Activated effector memory CD4-positive, alpha-beta T cell treated with Interleukin-2 at 50 U/mL for 16 hours (primary cell): ENCODE measurements at places on chromosomes 12 and 14.

- DNase-seq, result no peak
Measured at GRCh38 chr12:114757684-114758325, 73.8 kb upstream of the TBX3 start.

- no peak for DNase-seq
Measured at GRCh38 chr12:31003861-31004640, 69.6 kb upstream of the DDX11 start.

DNA sequence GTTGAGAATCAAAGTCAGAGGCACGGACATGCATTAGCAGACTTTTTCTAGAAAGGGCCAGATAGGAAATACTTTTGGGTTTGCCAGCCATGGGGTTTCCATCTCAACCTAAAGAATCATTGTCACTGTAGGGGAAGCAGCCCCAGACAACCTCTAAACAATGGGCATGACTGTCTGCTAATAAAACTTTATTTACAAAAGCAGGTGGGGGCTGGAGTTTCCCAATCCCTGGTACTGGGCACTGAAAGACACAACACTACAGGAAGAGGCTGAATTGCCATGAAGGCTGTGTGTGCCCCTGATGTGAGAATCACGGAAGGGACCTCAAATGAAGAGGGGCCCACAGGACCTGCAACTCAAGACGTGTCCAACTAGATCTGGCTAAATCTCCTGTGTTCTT is 62.0 kb upstream of the GPR68 start:
- DNase-seq, result no peak

- no peak for DNase-seq
Measured at GRCh38 chr12:57166971-57167371, 19.6 kb upstream of the LRP1-AS start.

- DNase-seq, result no peak
Measured at GRCh38 chr12:106118-106591, 39.6 kb downstream of the IQSEC3 start.

- no peak for DNase-seq
Measured at GRCh38 chr12:114952573-114953271, 268.7 kb upstream of the TBX3 start.

DNA sequence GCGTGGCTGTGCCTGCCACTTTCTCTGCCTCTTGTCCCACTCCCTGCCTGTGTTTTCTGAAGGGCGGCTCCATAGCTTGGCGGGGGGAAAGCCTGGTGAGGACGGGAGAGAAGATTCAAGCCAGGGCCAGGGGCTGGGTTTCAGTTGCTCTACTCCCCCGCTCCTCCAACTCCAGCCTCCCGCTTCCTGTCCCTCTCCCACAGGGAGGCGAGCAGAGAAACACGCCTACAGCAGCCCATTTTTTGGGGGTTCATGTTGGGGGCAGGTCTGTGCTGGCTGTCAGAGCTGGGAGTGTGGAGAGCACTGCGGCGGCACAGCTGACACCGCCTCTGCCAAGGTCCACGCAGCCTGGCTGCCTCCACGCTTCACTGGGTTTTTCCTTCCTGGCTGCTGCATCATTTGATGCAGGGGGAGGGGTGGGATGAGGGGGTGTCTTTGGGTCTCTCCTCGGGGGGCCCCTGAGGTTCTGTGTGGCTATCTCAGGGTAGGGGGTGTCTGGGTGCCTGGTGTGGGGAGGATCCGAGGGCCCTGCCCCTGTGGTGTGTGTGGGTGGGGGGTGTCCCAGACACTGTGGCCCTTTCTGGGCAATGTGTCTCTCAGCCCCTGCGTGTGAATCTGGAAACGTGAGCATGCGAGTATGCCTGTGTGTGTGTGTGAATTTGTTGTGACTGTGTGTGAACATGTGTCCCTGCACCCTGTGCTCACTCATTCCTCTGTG is 10.7 kb upstream of the KRT80 start:
- DNase-seq, result no peak

DNA sequence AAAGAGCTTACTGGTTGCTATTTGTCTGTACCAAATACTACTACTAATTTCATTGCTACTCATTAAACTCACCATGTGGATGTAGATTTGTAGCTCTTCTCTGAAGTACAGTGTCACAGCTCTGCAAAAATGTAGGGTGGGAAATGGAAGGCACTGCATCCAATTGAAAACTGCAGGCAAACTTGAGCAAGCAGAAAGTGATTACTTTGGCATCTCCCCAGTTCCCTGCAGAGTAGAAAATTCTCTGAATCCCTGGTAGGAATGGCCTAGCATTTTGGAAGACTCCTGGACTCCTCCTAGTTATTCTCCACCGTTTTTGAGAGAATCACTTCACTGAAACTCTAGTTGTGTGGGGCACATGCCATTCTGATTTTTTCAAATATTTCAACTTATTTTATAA is 239.1 kb downstream of the DIO2 start:
- no peak for DNase-seq

DNA sequence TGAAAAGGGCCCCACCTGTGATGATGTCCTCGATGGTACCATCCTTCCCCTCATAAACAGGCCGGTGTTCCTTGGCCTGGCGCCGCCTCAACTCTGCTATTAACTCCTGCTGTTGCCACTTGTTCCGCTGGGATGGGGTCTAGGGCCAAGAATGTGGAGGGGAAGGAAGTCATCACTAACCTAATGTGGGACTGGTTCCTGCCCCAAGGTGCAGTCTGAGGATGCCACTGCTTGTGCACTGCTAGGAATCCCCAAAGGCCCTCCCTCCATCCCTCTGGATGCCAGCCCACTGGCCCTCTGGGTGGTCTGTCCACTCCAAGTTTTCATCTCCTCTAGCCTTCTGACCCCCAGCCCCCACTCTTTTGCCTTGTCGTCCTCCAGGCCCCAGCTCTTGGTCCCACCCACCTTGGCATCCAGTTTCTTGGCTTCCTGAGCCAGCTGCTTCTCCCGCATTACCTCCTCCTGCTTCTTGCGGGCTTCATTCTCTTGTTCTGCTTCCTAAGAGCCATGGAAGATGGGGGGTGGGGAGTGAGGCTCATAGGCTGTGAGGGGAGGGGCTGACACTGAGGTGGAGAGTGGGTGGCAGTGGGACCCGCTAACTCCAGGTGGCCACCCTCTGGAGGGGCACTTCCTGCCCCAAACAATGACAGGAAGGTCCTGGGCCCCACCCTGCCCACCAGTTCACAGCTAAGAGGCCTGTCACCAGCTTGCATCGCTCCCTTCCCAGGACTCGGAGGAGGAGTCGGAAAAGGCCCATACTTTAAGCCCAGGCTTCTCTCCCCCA is 23.7 kb downstream of the PRPF40B start:
- no peak for DNase-seq

GRCh38 chr14:69719501-69719951 is 47.4 kb upstream of the SRSF5 start:
- no peak for DNase-seq

- DNase-seq, result no peak
Measured at GRCh38 chr12:85004204-85004603, 31.9 kb downstream of the TSPAN19 start.

- DNase-seq, result no peak
Measured at GRCh38 chr12:105832021-105832420, 306.7 kb downstream of the NUAK1 start.

DNA sequence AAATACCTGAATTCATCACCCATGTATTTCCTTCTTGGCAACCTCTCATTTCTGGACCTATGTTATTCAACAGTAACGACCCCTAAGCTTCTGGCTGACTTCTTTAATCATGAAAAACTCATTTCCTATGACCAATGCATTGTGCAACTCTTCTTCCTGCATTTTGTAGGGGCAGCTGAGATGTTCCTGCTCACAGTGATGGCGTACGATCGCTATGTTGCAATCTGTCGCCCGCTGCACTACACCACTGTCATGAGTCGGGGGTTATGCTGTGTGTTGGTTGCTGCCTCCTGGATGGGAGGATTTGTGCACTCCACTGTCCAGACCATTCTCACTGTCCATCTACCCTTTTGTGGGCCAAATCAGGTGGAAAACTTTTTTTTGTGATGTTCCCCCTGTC is 356 bp downstream of the OR4Q2 start:
- no peak for DNase-seq

- no peak for DNase-seq
Measured at GRCh38 chr12:40911676-40912075, 219.4 kb downstream of the CNTN1 start.

- no peak for DNase-seq
Measured at GRCh38 chr12:57524814-57525614, 2.4 kb downstream of the MBD6 start.

GRCh38 chr12:70045036-70045435 is 198.2 kb upstream of the CNOT2 start:
- no peak for DNase-seq

- no peak for DNase-seq
Measured at GRCh38 chr14:96082420-96083300, 43.5 kb downstream of the C14orf132 start.

- DNase-seq, result no peak
Measured at GRCh38 chr12:53489242-53489864, 9.9 kb downstream of the MAP3K12 start.

- DNase-seq, result no peak
Measured at GRCh38 chr14:101925152-101925551, 39.2 kb upstream of the DYNC1H1 start.

- no peak for DNase-seq
Measured at GRCh38 chr14:33249233-33249820, 310.6 kb downstream of the NPAS3 start.

GRCh38 chr14:99519347-99519881 is 38.2 kb downstream of the CCNK start:
- DNase-seq, result no peak

DNA sequence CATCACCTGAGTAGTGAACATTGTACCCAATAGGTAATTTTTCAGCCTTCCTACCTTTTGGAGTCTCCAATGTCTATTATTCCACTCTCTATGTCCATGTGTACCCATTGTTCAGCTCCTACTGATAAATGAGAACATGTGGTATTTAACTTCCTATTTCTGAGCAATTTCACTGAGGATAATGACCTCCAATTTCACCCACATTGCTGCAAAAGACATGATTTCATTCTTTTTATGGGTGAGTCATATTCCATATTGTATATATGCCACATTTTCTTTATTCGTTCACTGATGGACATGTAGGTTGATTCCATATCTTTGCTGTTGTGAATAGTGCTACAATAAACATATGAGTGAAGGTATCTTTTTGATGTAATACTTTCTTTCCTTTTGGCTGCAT is 16.4 kb upstream of the BTG1 start:
- no peak for DNase-seq
